ENCODE measurements at places on chromosomes 16 and 17.
A peak's percentile ranks its signal among the peaks of the same experiment; 100 is the strongest.

DNA sequence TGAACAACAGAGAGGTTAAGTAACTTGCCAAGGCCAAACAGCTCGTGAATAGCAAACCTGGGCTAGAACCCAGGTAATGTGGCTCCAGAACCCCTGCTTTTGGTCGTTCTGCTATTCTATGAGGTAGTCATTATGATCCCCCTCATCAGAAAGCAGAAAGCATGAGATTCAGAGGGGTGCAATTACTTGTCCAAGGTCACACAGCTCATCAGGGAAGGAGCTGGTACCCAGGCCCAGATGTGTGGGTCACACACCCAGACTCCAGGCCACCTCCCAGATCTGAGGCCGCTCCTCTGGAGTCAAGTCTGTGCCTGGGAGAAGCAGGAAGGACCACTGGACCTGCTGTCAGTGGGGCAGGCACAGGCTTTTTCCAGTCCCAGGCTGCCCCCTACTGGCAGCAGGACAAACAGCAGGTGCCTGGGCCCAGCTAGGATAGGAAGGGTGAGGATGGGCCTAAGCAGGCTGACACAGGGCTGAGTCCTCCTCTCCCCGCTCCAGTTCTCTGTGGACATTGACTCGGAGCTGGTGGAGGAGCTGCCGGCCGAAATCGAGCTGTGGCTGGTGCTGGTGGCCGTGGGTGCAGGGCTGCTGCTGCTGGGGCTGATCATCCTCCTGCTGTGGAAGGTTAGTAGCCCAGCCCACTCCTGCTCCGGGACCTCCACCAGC, 7.8 kb upstream of the PDK2 start:
- DNase-seq: peak; percentile 65

- no peak for DNase-seq
Measured at GRCh38 chr17:78996781-78997201, 12.8 kb downstream of the CANT1 start.

DNA sequence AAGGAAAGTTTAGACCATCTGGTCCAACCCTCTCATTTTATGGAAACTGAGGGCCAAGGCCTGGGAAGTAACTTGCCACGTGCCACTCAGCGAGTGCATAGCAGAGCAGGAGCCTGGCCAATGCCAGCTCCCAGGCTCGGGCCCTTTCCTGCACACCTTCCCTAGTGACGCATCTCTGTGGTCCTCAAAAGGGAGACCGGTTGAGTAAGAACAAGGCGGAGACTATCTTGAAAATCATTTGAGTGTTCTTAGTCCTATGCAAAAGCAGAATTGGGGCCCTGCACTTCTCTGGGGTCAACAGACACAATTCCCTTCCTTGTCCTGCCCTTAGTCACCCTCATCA, 2.8 kb downstream of the CCL4 start:
- DNase-seq: no peak

DNA sequence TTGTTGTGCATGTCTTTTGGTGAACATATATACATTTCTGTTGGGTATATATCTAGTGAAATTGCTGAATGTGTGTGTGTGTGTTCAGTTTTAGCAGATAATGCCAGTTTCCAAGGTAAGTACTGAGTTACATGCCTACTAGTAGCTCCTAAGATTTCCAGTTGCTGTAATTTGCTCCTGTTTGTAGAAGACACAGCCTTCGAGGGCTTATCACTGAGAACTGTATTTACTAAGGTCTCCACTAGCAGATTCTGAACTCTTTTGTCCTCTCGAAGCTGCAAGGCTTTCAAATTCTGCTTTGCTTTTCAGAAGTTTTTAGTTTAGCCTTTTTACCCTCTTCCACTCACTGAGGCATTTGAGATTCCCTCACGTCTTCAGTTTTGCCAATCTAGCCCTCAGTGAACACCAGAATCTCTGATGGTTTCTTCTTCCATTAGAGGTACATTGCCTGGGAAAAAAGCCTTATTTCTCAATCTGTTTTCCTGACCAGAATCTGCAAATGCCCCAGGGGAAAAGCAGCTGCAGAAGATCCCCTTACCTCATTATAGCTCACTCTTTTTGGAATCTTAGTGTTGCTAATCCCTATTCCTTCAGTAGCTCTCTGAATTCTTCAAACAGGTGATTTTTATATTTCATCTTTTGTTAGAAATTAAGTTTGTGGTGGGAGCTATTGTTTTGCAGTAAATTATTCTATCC, 52.9 kb downstream of the NF1 start:
- DNase-seq: no peak

GRCh38 chr16:6363896-6364607, 968.6 kb upstream of the RBFOX1 start:
- DNase-seq: no peak

DNA sequence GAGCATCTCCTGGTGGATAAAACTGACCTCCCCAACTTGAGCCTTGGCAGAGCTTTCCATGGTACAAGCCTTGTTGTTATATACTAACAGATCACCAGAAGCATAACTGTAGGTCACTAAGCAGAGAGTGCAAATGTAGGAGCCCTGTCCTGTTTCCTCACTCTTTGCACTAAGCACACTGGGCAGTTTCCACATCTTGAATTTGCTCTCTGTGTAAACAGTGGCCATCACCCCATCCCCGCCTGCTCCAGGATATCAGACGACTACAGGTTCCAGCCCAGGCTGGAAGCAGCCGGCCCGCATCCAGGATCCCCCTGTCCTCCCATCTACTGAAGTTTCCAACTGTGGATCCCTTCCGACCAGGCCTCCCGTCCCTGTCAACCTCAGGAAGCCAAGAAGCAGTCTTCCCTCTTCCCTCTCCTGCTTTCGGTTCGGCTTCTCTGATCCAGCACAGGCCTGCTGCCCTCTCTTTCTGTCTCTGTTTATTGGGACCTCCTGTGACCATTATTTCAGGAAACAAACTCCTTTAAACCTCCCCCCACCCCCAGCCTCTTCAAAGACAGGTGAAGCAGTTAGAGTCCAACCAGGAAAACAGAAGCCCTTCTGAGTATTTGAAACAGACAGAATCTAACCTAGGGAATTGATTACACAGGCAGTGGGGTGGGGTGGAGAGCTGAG, 22.6 kb upstream of the CACNG4 start:
- DNase-seq: no peak

- DNase-seq: no peak
Measured at GRCh38 chr16:67162506-67163163, 1.9 kb upstream of the HSF4 start.

Measured in mucosa of gallbladder (tissue), 1 donor.